ENCODE measurements at places on chromosomes 12 and 14.

DNA sequence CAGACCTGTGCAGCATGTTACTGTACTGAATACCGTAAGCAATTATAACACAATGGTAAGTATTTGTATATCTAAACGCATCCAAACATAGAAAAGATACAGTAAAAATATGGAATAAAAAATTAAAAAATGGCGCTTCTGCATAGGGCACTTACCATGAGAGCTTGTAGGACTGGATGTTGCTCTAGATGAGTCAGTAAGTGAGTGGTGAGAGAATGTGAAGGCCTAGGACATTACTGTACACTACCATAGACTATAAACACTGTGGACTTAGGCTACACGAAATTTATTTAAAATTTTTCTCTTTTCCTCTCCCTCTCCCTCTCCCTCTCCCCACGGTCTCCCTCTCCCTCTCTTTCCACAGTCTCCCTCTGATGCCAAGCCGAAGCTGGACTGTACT is 194.5 kb upstream of the CDKN3 start:
- no peak for DNase-seq

DNA sequence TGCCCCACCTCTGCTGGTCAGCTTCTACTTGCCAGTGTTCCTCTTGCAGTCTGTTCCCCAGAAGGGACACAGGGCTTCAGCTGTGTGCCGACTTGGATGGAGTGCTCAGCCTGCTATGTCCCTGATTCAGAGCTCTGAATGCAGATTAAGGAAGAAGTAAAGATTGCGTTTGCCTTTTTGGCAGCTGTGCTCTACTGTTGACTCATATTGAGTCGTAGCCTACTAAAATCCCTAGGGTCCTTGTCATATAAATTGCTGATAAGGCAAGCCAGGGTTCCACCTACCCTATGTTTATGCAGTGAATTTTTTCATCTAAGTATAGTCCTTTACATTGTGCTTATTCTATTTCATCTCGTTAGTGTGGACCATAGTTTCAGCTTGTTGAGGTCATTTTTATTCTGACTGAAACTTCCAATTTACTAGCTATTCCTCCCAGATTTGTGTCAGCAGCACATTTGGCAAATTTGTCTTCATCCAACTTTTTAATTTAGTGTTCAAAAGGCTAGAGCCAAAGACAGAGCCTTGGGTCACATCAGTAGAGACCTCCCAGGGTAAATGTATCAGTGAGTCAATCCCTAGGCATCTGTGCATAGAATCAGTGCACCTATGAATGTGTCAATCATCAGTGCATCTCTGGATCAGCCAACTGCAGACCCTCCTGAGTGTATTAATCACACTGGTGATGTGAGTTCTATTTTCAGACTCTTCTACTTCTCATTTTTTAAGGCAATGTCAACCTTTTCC is 31.9 kb downstream of the CACNA1C start:
- no peak for DNase-seq

GRCh38 chr12:65389436-65389835 is 111.0 kb downstream of the MSRB3 start:
- DNase-seq = no peak

- no peak for DNase-seq
Measured at GRCh38 chr14:71592361-71592760, 339.9 kb upstream of the RGS6 start.

DNA sequence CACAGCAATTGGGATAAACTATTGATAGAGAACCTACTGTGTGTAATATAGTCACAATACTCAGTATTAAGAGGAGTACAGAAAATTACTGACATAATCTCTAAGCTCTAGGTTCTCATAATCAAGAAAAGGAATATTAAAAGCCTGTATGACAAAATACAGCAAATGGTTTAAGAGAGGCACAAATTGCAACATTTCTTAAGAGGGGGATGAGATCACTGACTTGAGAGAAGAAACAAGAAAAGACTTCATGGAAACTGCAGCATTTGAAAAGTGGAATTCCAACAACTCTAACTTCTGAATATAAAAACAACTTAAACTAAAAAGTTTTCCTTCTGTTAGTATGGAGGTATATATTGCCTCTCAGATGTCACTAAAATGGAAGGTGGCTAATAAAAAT is 89.7 kb downstream of the NUMB start:
- no peak for DNase-seq

DNA sequence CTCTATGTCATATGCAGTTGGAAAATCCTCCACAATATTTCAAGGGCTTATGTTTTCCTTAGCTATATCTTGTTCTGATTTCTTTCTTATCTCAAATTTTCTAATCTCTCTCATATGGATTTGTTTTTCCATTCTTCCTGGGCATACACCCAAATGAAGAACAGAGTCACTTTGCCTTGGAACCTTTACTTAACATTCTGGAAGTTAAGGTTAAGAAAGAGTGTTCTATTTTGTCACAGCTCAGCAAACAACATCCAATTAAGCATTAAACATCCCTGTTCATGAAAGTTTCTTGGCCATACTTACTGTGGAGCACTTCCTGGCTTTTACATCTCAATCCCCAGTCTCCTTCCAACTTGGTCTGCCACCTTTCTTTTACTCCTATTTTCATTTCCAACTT is 5.3 kb downstream of the NAV3 start:
- DNase-seq = no peak

Data from SK-N-DZ (cell line).